Motor neuron (in vitro differentiated cells): ENCODE measurements at places on chromosomes 6 and 20.
A peak's percentile ranks its signal among the peaks of the same experiment; 100 is the strongest.

DNA sequence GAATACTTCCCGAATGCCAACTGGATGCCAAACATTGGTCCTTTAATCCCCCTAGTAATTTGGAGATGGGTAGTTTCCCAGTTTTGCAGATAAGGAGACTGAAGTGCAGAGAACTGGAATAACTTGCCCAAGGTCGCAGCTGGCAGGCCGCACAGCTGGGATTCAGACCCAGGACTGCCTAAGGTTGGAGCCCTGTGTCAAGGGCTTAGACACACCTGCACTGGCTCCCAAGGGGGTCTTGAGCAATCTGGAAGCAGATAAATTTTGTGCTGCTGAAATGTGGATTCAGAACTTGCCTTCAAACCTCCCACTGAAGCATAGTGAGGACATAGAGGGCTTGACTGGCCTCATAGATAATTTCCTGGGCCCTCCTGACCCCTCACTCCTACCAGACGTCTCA lies 30.5 kb downstream of the FOXP4 start:
- no peak for ATAC-seq

- ATAC-seq = peak; percentile 86
Measured at GRCh38 chr6:162343198-162343935, 384.2 kb downstream of the PRKN start.

GRCh38 chr6:119627908-119628669 lies 278.5 kb upstream of the MAN1A1 start:
- no peak for ATAC-seq

GRCh38 chr6:63663147-63663955 lies 27.7 kb downstream of the PHF3 start:
- no peak for ATAC-seq

DNA sequence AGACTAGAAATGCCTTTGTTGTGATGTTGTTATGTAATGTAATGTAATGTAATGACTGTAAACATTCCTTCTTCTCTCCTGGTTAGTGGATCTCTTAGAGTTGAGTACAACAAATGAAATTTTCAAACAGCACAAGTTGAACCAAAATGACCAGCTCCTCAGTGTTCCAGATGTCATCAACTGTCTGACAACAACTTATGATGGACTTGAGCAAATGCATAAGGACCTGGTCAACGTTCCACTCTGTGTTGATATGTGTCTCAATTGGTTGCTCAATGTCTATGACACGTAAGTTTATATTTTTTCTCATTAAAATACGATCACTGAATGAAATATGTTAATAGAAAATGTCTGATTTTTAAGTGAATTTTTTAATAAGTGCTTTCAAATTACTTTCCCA lies 496.7 kb downstream of the UTRN start:
- no peak for ATAC-seq

- ATAC-seq = no peak
Measured at GRCh38 chr6:117345292-117345610, 79.9 kb downstream of the VGLL2 start.

GRCh38 chr20:52434453-52434852 lies 242.9 kb upstream of the ZFP64 start:
- ATAC-seq = no peak

- ATAC-seq = no peak
Measured at GRCh38 chr20:46770330-46771194, 61.1 kb downstream of the SLC2A10 start.

- ATAC-seq = no peak
Measured at GRCh38 chr6:126941751-126942150, 176.7 kb upstream of the RSPO3 start.

GRCh38 chr20:43459022-43459942 lies 1.6 kb downstream of the SRSF6 start:
- ATAC-seq = no peak

DNA sequence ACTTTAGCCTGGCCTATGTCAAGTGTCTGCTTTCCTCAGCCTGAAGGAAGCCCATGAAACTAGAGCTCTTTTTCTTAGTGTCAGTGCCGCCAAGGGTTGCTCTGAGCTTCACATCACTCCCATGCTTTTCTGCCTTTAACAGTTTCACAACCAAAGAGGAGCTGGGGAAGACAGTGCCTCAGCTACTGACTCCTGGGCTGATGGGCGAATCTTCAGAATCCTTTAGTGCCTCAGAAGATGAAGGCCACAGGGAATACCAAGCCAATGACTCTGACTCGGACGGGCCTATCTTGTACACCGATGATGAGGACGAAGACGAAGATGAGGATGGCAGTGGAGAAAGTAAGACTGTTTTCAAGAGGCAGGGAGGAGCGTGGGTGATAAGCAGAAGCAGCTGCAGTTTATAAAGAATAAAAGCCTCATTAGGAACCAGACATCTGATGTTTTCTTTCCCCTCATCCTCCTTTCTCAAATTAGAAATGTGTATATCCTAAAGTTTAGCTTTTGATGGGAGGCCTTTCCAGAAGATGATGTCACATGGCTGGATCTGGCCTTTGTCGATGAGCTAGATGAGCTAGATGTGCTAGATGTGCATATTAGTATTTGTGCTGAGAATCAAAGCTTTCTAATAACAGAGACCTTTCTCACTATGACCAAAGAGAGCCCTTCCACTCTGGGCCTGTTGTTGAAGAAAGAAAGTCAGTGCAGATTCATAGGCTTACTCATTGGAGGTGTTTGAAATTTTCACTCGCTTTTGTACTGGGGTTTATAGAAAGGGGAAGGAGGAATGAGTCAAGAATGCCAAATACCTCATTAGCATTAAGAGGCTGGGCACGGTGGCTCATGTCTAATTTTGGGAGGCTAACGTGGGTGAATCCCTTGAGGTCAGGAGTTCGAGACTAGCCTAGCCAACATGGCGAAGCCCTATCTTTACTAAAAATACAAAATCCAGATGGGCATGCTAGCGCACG lies 70.7 kb upstream of the LTV1 start:
- no peak for ATAC-seq

DNA sequence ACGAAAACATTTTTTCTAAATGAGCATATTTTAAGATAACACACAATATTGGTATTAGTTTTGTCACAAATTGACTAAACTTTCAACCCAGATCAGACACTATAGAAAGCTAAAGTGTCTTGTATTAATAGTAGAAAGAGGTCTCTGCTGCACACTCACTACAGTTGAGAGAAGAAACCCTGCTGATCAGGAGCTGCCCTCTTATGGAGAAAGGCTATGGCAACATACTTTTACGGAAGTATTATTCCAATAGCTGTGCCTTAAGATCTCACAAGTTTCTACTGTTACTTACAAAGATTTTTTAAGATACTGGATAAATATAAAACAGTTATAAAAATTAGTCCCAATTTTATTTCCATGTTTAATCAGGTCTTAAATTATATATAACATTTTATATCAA lies 155.7 kb downstream of the RIMS1 start:
- peak; percentile 50 for ATAC-seq

DNA sequence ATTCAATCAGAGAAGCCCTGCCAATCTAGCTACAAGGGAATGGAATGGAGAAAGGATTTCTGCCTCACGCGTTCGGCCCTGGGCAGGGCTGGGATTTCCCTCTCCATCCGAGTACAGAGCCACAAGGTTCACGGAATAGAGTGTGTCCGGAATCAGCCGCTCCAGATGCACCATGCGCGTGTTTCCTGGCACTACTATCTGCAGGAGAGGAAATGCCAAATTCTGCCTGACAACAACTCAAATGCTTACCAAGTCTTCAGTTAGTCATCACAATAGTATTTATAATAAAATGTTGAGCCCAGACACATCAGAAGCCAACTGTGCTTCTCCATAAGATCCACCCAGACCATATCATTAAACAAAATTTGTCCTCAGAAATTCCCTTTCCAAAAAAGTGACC lies 75.1 kb downstream of the COL12A1 start:
- ATAC-seq = no peak

GRCh38 chr6:83853178-83854000 lies at the start of gene RIPPLY2:
Gene RIPPLY2 (plus strand): TSS chr6:83853360. CDS start chr6:83853417, 57 bp downstream.
- ATAC-seq = peak; percentile 92

GRCh38 chr20:5092765-5093339 lies 26.9 kb downstream of the PCNA start:
- no peak for ATAC-seq

DNA sequence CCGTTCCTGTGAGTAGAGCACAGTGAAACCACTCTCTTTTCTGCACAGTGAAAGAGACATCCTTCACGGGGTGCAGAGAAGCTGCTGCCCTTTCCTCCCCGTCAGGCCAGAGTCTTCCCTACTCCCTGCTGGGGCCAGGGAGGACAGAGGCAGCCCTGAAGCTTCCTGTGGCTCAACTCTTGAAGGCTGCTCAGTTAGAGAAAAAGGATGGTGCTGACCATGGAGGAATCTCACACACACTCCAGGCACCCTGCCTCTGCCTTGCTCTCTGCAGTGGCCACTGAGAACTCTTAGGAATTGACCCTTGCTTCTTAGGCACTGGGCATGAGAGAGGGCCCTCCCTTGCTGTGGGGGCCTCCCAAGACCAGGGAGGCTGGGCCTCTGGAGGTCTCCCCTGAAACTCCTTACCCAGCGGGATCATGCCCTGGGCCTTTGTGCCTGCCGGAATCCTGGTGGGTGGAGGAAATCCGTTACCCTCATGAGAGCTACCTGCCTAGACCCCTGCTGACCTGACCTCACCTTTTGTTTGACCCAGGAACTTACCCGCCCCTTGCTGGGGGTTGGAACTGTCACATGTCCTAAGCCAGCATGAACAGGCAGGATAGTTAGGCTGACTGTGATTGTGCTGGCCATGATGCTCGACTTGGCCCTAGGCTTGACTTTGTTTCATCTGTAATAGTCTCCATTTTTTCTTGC lies 65.0 kb upstream of the CD93 start:
- ATAC-seq = no peak

- ATAC-seq = no peak
Measured at GRCh38 chr6:1395941-1396908, 6.8 kb downstream of the FOXF2 start.

DNA sequence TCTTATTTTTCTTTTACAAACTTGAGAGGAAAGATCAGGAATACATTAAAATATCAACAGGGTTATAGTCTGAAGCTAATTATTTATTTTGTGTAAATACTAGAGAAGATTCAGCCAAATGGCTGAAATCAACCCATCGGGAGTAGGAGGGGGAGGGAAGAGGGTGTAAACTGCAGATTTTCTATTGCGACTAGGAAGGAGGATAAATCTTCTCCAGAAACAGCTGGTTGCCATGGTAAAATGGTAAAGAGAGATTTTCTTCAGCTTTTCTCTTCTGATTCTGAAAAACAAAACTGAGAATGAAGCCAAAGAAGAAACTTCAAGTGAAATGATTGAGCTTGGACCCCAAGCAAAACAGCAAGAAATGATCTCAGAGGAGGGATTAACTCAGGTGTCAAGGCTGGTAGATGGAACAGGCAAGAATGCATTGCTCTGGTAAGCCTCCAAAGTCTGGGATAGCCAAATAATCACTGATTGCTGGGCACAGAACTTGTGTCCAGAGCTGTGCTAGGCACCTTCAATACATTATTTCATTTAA lies 193.5 kb upstream of the SPTLC3 start:
- no peak for ATAC-seq

DNA sequence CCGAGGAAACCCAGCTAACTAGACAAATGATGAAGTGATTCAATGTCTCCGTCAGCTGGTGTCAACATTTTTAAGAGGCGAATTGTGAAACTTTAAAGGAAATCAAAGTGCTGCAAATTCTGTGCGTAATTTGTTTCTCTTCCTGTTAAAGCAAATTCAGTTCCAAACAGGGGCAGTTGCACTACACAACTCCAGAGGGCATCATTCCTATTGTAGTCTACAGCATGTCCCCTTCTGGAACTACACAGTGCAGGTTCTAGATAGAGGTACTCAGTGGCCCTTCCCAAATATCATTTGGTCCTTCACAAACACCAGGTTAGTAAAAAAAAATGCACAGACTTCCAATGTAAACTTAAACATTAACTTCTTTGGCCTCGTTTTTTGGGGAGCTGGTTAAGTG lies 38.3 kb upstream of the SMLR1 start:
- ATAC-seq = no peak

DNA sequence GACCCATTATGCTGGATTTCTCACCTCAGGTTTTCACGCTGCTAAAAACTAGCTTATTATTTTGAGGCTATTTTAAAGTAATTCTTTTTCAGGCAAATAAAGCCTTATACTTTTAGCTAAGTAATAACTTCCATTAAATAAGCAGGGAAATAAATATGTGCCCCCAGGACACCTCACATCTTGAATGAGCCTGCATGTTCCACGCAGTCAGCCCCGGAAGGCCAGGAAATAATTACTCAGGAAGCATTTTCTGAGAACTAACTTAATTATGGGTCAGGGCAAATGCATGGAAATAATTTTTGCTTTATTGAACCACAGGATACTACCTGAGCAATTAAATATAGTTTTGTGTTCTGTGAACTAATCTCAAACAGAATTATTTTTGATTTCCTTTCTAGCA lies 41.1 kb downstream of the STX7 start:
- ATAC-seq = no peak

GRCh38 chr20:47343007-47343472 lies 13.5 kb downstream of the ZMYND8 start:
- ATAC-seq = no peak

DNA sequence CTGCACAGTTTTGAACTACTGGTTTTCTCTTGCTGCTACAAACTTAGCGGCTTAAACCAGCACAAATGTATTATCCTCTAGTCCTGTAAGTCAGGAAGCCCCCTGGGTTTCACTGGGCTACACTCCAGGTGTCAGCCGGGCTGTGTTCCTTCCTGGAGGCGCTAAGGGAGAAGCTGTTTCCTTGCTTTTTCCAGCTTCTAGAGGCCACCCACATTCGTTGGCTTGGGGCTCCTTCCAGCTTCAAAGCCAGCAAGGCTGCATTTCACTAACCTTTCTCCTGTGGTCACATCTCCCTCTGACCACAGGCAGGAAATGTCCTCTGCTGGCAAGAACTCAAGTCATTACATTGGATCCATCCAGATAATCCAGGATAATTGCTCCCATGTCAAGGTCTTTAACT lies 350.6 kb upstream of the PLCB4 start:
- no peak for ATAC-seq

DNA sequence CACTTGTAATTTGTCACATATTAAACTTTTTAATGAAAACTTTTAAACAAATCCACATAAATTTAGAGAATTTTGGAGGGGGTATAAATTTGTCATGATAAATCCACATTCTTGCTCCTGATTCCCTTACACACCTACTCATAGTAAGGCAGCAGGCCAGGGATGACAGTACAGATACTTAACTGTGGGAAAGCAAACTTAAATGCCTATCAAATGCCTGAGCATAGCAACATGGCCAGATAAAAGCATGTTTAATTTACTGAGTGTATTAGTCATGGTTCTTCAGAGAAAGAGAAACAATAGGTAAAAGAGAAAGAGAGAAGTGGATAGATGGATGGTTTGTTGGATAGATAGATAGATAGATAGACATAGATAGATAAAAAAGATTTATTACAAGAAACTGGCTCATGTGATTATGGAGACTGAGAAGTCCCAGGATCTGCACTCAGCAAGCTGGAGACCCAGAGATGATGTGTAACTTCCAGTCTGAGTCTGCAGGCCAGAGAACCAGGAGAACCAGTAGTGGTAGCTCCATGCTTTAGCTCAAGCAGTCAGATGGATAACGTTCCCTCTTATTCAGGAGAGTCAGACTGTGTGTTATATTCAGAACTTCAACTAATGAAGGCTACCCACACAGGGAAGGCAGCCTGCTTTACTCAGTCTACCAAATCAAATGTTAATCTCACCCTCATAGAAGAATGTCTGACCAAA lies 15.9 kb upstream of the ADGRF1 start:
- ATAC-seq = no peak

GRCh38 chr20:19976595-19977372 lies 40.4 kb upstream of the NAA20 start:
- ATAC-seq = peak; percentile 20

GRCh38 chr6:160534050-160534696 lies 129.9 kb downstream of the LPA start:
- ATAC-seq = peak; percentile 66

GRCh38 chr6:88535306-88535705 lies 369.2 kb upstream of the CNR1 start:
- no peak for ATAC-seq
